ENCODE measurements at places on chromosomes 16 and 17.
A peak's percentile ranks its signal among the peaks of the same experiment; 100 is the strongest.

DNA sequence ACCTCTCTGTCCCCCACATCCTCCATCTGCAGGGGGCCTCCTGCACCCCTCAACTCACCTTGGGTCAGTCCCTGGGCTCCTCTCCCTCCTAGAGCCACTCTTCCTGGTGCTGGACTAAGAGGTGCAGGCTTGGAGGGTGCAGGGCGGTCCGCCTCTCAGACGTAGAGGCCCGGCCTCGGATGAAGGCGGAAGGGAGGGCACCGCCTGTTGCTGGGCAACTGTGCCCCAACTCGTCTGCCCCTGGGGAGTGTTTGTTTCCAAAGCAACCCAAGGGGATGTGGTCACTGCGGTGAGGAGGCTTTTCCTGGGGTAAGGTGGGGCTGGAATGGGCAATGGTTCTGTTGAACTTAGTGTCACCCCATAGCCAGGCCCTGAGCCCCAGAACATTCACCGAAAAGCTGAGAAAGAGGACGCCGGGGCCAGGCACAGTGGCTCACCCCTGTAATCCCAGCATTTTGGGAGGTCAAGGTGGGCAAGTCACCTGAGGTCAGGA, at the start of gene C16orf54:
Gene C16orf54, minus strand, starts transcription at position 138 of the 493 bp plus-strand sequence. CDS start 1,039 bp downstream, outside the sequence.
- peaks cover 5% of the 10 kb centered on the region for H3K4me1 ChIP-seq
- DNase-seq = no peak
- no peaks in the 10 kb centered on the region for H3K36me3 ChIP-seq
- peak within 1 kb of the TSS; percentile 73 for H3K27ac ChIP-seq

- H3K36me3 ChIP-seq = no peaks in the 10 kb centered on the region
- no peak for DNase-seq
- no peaks in the 10 kb centered on the region for H3K4me1 ChIP-seq
- no peak overlapping the region for H3K4me3 ChIP-seq
- no peak overlapping the region for H3K27ac ChIP-seq
- peaks cover 38% of the 10 kb centered on the region for H3K27me3 ChIP-seq
Observed at GRCh38 chr17:49217651-49218413, 7.3 kb downstream of the ABI3 start.

DNA sequence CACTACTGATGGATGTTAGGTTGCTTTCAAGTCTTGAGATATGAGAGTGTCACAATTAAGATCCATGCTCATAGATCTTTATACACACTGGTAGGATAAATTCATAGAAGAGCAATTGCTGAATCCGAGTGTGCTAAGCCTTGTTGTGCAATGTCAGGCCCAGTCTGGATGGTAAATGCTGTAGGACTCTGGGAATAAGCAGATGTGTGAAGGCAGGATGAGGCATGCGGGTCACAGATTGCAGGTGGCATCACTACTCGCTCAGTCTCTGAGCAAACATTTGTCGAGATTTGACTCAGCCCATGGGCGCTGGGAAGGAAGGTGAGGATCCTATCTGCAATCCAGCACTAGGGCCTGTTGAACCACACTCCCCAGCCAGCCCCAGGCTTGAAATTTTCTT, 40.7 kb downstream of the TMEM186 start:
- H3K36me3 ChIP-seq = peaks cover 5% of the 10 kb centered on the region
- no peaks in the 10 kb centered on the region for H3K27me3 ChIP-seq
- H3K4me1 ChIP-seq = peaks cover 2% of the 10 kb centered on the region

DNA sequence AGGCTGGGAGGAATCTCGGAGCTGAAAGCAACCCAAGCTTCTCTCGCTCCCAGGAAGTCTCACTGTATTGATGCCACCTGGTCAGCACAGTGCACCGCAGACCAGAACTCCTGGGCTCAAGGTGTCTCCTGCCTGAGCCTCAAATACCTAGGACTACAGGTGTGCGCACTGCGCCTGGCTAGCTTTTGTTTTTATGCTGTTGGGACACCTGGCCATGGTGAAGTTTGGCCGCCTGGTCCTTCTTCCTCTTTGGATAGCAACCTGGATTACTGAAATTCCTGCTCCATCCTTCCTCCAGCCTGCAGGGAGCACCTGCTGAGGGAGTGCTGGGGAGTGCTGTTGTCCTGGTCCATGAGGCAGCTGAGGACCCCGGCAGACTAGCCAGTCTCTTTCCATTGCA, 56.6 kb downstream of the COTL1 start:
- no peak overlapping the region for H3K27ac ChIP-seq
- H3K36me3 ChIP-seq = no peaks in the 10 kb centered on the region
- no peak for DNase-seq

DNA sequence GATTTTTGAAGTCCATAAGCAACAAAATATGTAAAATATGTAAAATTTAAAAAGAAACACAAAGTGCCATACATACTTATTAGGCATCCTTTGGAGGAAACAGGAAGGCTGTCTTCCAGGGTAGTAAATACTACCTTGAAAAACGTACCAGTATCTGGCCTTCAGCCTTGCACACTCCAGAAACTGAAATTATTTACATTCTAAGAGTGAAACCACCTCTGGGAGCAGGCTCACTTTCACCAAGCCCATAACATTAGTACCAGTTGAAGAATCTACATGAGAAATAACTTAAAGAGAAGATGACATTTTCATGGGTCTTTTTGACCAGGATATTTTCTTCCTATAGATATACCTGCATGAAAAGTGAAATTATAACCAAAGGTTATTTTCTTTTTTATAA, 6.4 kb downstream of the KRTAP9-1 start:
- DNase-seq = no peak
- peaks cover 18% of the 10 kb centered on the region for H3K27me3 ChIP-seq
- H3K36me3 ChIP-seq = no peaks in the 10 kb centered on the region
- no peak overlapping the region for H3K27ac ChIP-seq

DNA sequence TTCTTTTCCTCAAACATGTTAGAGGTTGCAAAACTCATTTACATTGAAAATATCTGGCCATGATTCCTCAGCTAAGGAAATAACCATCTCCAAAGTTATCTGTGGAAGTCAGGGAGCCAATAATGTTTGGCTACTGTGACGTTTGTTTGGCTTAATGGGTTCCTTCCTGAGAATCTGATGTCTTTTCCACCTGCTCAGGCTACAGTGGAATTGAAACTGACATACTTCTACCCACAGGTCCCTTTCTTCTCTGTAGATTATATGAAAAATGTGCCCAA, 221.1 kb upstream of the XYLT1 start:
- DNase-seq = no peak
- H3K27me3 ChIP-seq = peaks cover 7% of the 10 kb centered on the region
- no peak overlapping the region for H3K27ac ChIP-seq
- no peak overlapping the region for H3K4me3 ChIP-seq
- H3K36me3 ChIP-seq = no peaks in the 10 kb centered on the region
- H3K4me1 ChIP-seq = no peaks in the 10 kb centered on the region

- DNase-seq = no peak
- H3K27me3 ChIP-seq = peaks cover 89% of the 10 kb centered on the region
- H3K4me1 ChIP-seq = peaks cover 11% of the 10 kb centered on the region
Observed at GRCh38 chr17:48609759-48610281, 997 bp downstream of the HOXB7 start.

- no peak overlapping the region for H3K27ac ChIP-seq
- no peaks in the 10 kb centered on the region for H3K4me1 ChIP-seq
- peaks cover 3% of the 10 kb centered on the region for H3K27me3 ChIP-seq
- H3K36me3 ChIP-seq = no peaks in the 10 kb centered on the region
Observed at GRCh38 chr16:21134053-21134452, 16.6 kb downstream of the DNAH3 start.
